NCI-H82 (cell line): ENCODE measurements at places on chromosomes 7 and 10.

- DNase-seq = peak; percentile 15
Measured at GRCh38 chr10:70874061-70874460, 14.3 kb downstream of the PCBD1 start.

GRCh38 chr7:25870574-25870973, 281.4 kb upstream of the NFE2L3 start:
- no peak for DNase-seq

GRCh38 chr7:116953906-116954838, 871 bp downstream of the ST7 start:
- peak; percentile 14 for DNase-seq

GRCh38 chr7:148698007-148698396, 701 bp upstream of the CUL1 start:
- peak; percentile 66 for DNase-seq

GRCh38 chr10:14904316-14904732, 25.7 kb downstream of the SUV39H2 start:
- DNase-seq = peak; percentile 15

DNA sequence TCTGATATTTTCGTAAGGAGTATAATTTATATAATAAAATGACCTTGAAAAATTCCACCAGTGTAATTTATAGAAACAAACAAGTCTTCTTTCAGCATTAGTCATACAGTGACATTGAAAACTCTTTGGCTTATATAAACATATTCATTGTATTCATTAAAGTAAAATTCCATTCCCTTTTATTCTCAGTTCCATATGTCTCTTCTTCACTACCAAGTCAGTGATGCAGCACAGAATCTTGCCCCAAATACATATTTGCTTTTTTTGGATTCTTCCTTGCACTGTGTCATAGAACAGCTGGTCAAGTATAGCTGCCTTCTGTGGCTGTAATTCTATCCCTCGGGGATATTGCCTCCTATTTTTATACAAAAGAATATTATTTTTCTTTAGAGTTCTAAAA, 884.5 kb upstream of the POT1 start:
- DNase-seq = no peak

DNA sequence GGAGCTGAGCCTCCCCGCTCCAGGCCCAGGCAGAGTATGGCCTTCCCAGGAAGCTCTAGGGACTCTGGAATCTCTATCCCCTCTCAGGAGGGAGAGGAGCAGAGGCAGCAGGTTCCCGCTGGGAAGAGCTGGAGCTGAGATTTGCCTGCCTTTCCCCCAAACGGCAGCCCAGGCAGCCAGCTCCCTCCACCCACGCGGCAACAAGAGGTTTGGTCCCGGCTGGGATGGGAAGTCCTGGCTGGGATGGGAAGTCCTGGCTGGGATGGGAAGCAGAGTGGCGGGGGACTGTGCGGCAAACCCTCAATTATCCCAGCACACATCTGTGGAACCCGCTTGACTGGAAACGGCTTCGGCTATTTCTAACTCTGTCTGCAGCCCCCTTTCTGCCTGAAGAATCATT, 223.0 kb downstream of the ELFN1 start:
- no peak for DNase-seq

DNA sequence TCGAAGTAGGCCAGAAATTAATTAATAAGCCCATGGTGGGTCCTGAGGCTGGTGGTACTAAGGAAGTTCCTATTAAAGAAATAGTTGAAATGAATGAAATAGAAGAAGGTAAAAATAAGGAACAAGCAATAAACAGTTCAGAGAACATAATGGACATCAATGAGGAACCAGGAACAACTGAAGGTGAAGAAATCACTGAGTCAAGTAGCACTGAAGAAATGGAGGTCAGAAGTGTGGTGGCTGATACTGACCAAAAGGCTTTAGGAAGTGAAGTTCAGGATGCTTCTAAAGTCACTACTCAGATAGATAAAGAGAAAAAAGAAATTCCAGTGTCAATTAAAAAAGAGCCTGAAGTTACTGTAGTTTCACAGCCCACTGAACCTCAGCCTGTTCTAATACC, 36.0 kb downstream of the SLK start:
- no peak for DNase-seq

- no peak for DNase-seq
Measured at GRCh38 chr10:79379512-79380124, 32.3 kb downstream of the PPIF start.
